ENCODE measurements at places on chromosomes 11 and 22.
A peak's percentile ranks its signal among the peaks of the same experiment; 100 is the strongest.

- DNase-seq: no peak
Observed at GRCh38 chr11:40338062-40338461, 1121.4 kb downstream of the LRRC4C start.

GRCh38 chr11:48066881-48067800 lies 86.8 kb downstream of the PTPRJ start:
- DNase-seq: no peak

GRCh38 chr22:22553735-22554586 lies 5.1 kb downstream of the PRAME start:
- no peak for DNase-seq

DNA sequence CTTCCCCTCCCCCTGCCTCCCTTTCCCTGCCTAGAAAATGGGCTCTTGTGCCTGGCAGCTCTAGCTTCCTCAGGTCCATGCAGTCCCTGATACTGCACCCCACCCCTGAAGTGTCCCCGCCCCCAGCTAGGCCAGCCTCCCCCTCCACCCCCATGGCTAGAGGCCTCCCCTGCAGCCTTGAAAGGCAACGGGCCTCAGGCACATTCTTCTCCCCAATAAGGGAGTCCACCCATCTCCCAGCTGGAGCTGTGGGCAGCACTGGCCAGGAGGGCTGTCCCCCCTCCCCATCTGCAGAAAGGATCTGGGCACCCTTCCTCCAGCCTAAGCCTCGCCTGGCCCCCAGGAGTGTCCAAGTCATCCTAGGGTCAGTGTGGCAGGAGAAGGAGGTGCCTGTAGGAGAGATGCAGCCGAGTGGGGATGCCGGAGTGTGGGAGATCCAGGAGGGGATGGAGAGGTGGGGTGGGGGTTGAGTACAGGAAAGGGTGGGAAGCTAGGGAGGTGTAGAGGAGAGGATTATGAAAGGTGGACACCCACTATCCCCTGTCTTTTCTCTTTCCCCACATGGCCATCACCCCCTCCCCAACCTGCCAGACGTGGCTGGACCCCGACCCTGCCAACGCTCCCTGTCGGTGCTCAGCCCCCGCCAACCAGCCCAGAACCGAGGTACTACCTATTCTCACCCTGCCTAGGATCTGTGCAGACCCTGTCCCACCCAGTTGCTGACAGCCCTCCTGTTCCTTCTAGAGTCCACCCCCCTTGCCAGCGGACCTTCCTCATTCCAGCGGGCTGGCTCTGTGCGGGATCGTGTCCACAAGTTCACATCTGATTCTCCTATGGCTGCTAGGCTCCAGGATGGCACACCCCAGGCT lies 9.3 kb downstream of the SMTN start:
- DNase-seq: no peak

GRCh38 chr11:35031346-35031745 lies 107.6 kb upstream of the CD44 start:
- no peak for DNase-seq

DNA sequence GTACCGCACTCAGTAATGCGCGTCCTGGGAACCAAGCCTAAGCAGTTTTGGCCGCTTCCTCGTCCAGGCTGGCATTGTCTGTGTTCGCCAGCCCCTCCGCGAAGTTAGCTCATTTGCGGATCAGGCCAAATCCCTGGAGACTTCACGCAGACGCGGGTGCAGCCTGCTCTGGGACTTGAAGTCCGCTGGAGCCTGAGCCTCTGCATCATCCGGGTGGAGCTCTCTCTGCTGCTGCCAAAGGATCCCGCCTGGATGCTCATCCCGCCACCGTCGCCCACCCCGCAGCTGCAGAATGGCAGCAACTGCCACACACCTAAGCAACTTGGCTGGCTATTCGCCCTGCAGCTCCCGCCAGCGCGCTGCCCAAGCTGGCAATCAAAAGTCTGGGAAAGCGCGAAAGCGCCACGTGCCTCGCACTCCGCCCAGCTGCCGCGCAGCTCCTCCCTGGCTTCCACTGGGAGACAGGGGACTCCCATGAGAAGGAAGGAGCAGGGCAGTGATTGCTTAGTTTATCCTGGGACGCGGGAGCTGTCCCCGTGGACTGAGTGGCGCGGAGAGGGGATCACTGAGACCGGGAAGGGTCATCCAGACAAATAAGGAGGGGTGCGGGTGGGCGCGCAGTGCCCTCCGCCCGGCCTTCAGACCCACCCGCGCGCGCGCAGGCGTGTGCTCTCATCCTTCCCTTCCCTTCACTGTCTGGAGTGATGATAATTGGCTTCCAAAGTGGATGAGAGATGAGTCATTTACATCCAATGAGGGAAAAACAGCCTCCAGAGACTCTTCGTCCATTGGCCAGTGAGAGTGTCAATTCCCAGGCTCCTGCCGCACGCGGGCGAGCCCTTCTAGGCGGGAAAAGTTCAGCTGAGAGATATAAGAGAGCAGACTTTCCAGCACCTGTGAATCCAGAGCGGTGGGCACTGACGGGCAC lies 23.2 kb upstream of the GLYATL1B start:
- DNase-seq: no peak

GRCh38 chr11:126282736-126283591 lies at the start of gene TIRAP:
TIRAP (plus strand) TSS chr11:126283093; CDS start chr11:126290895, 7,802 bp downstream.
- peak; percentile 26 for DNase-seq

- DNase-seq: no peak
Observed at GRCh38 chr11:69215216-69215615, 59.5 kb downstream of the SMIM38 start.

GRCh38 chr11:15776366-15776765 lies 580.0 kb downstream of the SOX6 start:
- DNase-seq: no peak

- no peak for DNase-seq
Observed at GRCh38 chr11:926341-926916, 759 bp downstream of the AP2A2 start.

DNA sequence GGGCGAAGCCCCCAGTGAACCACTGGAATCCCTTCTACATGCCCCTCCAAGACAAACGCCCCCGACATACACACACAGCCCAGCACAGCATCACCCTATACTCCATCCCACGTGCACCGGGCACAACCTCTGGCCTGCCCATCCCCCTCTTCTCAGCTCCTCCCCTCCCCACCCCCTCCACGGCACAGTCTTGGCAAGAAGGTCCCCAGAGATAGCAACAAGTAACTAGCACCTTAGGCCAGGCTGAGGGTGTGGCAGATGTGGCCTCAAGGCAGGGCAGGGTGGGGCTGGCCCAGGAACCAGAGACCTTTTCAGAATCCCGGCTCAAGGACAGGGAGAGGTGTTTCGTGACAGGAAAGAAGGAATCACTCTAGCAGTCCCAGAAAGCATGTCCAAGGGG lies 54.3 kb downstream of the CYTH4 start:
- DNase-seq: no peak

- DNase-seq: no peak
Observed at GRCh38 chr11:110026858-110027626, 66.2 kb upstream of the ZC3H12C start.

DNA sequence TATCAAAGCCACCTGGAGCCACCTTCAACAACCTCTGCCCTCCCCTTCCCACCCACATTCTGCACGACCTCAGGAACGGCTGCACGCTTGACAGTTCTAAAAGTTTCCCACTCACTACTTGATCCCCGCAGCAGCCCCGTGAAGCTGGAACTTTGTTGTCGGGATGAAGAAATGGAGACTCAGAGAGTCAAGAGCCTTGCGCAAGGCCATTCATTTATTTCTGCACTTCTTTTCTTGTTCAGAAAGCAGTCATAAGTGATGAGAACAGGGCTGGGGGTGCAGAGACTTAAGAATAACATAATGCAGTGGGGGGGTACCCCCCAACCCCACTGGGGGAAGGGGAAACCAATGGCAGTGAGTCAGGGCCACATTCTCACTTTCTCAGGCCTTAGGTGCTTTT lies 2.2 kb upstream of the ZFTA start:
- DNase-seq: no peak

GRCh38 chr11:4092026-4092425 lies 2.6 kb upstream of the RRM1 start:
- no peak for DNase-seq

DNA sequence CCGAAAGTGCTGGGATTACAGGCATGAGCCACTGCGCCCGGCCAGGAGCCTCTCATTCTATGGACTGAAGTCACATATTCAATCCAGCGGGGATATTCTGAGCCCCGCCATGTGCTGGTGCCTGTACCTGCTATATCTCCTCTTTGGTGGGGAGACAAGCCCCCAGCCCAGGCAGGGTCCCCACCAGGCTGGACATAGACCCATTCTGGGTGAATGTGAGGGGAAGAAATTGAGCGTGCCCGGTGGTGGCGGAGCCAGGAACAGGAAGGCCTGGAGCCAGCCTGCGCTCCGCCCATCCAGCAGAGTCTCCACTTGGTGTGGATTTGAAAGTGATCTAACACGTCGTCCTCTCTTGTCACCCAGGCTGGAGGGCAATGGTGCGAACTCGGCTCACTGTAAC lies 38.0 kb upstream of the CSNK1E start:
- DNase-seq: no peak

Data from stimulated activated CD8-positive, alpha-beta memory T cell treated with anti-CD3 and anti-CD28 coated beads, Interleukin-2, amount 100 ng/mL, for 1 hour (primary cell).